Activated naive CD8-positive, alpha-beta T cell treated with anti-CD3 and anti-CD28 coated beads, Interleukin-2, amount 50 U/mL, for 16 hours (primary cell): ENCODE measurements at places on chromosomes 1 and 21.

GRCh38 chr1:27906759-27907158, 28.0 kb upstream of the SMPDL3B start:
- no peak for DNase-seq

DNA sequence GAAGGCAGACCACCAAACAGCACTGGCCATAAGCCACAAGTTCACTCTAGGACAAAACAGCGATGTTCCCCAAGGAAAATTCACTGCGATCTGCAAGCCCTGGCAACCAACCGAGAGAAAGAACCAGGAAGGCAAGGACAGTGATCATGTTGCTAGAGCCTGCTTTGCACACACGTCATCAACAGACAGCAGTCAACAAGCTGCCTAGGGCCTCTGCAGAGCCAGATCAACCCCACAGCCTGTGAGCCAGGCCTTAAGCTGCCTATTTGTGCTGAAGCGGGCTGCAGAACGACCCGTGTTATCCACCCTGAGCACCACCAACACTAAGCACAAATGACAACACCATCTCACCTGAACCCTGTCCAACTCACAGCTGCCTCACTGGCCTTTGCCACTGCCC, 6.2 kb upstream of the YRDC start:
- DNase-seq = no peak

DNA sequence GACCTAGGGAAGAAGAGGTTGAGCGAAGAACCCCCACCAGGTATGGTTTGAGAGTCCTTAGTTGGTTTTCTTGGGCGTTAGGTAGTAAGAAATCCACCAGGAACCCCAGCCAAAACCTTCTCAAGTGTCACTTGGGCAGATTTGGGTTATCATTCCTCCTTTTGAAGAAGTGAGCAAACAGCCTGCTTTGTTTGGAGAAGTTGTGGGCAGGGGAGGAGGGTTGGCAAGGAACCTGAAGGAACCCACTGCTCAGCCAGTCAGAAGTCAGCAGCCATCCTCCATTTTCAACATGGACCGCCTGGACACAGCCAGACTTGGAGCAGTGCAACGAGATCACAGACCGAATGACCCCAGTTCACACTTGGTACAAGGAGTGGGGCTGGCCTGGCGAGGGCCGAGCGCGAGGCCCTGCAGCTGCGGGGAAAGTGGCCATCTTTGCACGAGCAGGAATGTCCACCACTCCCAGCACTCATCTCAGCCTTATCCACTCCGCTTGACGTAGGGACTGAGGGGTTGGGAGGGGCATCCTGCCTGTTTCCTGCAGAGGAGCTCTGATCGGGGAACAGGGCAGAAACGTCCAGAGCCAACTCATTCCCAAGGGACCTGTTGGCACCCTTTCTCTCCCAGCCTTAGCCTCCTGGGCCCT, 7.2 kb downstream of the ADPRS start:
- no peak for DNase-seq

DNA sequence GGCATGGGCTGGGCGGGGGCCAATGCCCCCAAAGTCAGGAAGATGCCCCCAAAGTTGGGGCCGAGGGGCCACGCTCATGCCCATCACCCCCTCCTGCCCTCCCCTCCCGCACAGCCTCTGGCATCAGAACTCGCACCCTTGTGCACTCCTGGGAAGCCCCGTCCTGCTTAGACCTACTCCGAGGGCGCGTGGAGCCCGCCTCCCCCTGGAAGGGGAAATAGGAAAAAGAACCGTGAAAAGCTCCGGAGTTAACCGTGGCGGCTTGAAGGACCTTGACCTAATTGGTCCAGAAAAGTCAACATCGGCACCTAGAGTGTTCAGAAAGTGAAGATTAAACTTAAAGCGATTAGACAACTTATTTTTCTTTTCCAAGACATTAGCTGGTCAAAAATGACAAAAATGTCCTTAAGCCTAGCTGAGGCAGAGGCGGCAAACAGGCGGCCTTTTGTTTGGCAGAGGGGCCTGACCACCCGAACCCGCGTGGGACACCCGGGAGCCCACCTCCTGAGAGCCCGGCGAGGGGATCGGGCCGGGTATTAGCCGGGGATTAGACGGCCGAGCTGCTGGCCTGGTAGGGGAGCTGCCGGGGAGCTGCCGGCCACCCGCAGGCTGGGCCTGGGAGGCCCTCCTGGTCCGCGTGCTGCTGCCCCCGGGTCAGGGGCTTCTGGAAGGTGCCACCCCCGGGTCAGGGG, 65.5 kb downstream of the PRDM16 start:
- DNase-seq = no peak

GRCh38 chr1:85818371-85818770, 110.1 kb upstream of the ZNHIT6 start:
- no peak for DNase-seq

DNA sequence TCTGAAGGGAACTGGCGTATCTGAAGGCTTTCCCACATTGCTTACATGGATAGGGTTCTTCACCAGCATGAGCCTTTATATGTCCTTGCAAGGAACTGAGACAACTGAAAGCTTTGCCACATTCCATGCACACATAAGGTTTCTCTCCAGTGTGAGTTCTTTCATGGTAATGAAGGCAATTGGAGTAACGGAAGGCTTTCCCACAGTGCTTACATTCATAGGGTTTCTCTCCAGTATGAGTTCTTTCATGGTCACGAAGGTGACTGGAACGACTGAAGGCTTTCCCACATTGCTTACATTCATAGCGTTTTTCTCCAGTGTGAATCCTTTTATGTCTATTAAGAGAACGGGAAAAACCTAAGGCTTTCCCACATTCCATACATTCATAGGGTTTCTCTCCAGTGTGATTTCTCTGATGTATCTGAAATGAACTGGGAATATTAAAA, 15.0 kb downstream of the ZNF124 start:
- no peak for DNase-seq

DNA sequence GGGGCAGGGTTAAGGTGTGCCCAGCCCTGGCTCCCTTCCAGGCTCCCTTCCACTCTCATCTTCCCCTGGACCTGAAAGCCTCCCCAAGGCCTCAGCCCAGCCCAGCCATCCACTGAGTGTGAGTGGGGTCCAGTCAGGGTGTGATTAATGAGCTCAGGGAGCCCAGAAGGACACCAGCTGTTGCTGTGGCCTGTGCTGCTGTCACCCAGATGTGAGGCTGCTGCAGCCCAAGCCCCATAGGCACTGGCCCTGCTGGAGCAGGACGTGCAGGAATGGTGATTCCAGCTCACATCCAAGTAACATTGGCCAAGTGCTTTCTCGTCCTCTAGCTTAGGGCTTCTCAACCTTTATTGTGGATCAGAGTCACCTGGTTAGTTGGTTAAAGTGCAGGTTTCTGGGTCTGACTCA, 77.6 kb downstream of the EPHB2 start:
- no peak for DNase-seq
